ENCODE measurements at places on chromosomes 6 and 20. TPM values are rescaled to one million over a fixed set of nuclear protein-coding genes. Genes with fewer than 3 reads are reported as not detected.

DNA sequence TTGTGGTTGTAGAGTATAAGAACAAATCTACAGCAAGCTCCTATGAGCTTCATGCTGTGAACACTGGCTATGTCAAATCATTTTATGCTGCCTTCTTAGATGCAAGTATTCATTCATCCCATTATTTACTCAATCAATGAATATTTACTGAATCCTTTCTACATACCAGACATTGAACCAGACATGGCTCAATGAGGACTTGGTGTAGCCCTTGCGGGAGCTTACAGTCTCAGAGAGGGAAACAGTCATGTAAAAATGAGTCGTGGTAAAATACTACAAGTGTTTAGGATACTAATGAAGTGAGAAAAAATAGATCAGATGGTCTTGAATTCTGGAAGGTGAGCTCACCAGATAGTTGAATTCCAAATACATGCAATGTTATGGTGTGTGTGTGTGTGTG is 44.8 kb upstream of the ENPP1 start:
- no peak for DNase-seq

- DNase-seq, result peak; percentile 69
These were observed 50.5 kb upstream of the DST start for GRCh38 chr6:56693246-56693607.

COL9A1 gene
- total RNA-seq, result not detected

TMEM217 gene
- total RNA-seq, result 1.5 TPM

ANGPT4 gene
- total RNA-seq, result 1.9 TPM
